GM18507 (cell line): ENCODE measurements at places on chromosomes 1 and 21.
A peak's percentile ranks its signal among the peaks of the same experiment; 100 is the strongest.

GRCh38 chr1:153670257-153670858 lies 435 bp downstream of the ILF2 start:
- DNase-seq = no peak

DNA sequence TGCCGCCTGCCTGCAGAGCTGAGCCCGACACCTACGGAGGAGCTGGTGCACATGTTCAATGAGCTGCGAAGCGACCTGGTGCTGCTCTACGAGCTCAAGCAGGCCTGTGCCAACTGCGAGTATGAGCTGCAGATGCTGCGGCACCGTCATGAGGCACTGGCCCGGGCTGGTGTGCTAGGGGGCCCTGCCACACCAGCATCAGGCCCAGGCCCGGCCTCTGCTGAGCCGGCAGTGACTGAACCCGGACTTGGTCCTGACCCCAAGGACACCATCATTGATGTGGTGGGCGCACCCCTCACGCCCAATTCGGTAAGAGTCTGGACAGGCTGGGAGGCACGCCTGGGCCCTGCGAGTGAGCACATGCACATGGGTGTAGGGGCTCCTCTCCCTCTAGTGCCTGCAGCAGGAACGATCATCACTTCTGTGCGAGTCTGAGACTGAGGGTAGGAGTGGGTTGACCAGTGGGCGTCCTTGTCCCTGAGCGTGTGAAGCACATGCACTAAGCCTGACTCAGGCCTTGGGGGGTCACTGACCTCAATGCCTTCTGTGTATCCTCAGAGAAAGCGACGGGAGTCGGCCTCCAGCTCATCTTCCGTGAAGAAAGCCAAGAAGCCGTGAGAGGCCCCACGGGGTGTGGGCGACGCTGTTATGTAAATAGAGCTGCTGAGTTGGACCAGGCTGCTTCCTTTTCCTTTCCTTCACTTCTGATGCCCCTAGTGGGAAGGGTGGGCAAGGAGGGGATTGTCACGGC lies 6.9 kb downstream of the DMAP1 start:
- no peak for DNase-seq

GRCh38 chr21:31634993-31635392 lies 24.5 kb upstream of the SOD1 start:
- DNase-seq = no peak

- no peak for DNase-seq
Observed at GRCh38 chr1:245480393-245481120, 325.8 kb downstream of the KIF26B start.

DNA sequence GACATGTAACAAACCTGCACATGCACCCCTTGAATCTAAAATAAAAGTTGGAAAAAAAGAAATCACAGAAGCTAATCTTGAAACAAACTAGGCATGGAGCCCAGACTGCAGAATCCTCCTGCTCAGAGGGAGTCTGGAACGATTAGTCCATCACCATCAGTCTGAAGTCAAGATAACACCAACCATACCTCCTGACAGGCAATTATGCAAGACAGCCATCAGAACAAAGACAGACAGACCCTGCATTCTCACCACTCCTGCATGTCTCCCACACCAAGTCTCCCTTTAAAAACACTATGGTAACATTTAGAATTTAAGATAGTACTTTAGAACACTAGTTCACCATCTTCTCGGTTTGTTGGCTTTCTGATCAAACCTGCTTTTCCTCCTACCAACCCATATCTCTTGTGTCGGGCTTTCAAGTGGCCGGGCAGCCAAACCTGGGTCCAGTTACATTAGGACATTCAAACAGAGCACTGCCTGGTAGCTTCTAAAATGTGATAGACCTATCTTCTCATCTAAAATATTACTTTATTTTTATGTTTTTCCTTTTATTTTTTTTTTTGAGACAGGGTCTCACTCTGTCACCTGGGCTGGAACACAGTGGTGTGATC lies 10.1 kb downstream of the YARS1 start:
- no peak for DNase-seq

- DNase-seq = no peak
Observed at GRCh38 chr21:43211072-43211759, 42.4 kb downstream of the CRYAA start.

GRCh38 chr1:41353744-41354143 lies 7.5 kb upstream of the FOXO6 start:
- peak; percentile 61 for DNase-seq

DNA sequence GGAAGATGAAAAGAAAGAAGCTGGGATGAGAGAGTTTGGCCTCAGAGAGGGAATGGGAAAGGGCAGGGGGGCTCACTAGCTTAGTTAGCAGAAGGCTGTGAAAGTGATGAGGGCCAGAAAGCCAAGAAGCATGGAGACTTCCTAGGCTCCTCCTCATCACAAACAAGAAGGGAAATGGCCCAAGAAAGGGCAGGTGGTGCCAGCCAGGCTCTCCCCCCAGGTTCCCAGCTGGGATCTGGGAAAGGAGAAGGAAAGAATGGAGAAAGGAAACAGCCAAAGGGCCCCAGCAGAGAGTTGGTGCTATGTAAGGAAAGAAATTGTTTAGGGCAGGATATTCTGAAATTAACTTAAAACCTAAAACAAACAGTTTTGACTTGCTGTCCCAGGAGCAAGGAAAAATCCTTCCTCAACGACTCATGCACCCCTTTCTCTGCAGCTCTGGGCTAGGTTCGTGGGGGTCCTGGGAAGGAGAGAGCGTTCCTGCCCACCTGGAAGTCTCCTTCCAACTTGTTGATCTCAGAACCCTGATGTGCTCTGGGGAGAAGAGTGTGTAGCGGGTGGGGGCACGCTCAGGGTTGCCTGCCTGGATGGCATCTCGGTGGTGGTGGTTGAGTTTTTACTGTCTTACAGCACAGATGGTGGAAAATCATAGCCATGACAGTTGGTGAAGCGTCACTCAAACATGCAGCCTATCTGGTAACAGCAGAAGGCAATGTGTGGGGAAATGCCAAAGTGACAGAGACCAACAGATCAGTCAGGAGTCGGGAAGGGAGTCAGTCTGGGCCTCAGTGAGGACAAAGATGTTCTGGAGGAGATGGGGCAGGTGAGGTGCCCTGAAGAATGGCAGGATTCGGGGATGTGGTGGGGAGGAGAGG lies 147.3 kb downstream of the CLIC6 start:
- no peak for DNase-seq

- DNase-seq = no peak
Observed at GRCh38 chr1:225980005-225980836, 18.9 kb downstream of the SDE2 start.

DNA sequence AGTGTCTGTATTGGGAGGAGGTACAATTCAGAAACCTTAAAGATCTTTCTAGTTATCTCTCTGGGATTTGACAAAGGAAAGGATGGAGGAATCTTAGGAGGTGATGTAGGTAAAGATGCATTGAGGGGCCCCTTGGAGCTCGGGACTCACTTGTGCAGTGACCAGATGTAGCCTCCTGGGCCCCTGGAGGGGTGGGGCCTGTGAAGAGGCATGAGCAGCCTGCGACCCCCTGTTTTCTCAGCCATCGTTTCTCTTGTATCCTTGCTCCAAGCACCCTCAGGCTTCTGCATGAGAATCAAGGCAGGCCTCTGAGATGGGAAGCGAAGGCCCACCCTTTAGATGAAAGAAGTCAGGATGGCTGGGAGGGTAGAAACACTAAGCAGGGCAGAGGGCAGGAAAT lies 39.6 kb downstream of the LGR6 start:
- no peak for DNase-seq

GRCh38 chr1:68221980-68222373 lies 10.3 kb downstream of the WLS start:
- no peak for DNase-seq
